Stimulated activated CD4-positive, alpha-beta T cell treated with anti-CD3 and anti-CD28 coated beads, Interleukin-12 subunit alpha, Interleukin-12 subunit beta, amount 100 ng/mL, for 48 hours (primary cell): ENCODE measurements at places on chromosomes 6 and 20.
A peak's percentile ranks its signal among the peaks of the same experiment; 100 is the strongest.

- DNase-seq: no peak
Measured at GRCh38 chr6:163166507-163166906, 248.0 kb upstream of the QKI start.

DNA sequence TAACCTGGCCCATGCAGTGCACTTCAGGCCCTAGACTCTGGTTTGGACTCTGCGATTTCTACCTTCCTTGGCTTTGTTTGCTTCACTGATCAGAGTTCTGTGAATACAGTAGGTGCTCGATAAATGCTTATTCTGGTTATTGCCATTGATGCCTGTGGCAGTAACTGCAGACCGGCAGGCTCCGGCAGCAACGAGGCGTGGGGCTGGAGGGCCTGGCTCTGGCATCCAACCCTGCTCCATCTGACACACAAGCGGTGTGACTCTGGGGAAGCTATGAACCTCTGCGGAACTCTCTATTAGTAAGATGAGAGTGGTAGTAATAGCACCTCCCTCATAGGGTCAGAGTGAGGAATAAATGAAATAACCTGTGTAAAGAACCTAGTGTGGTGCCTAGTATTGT lies 66.1 kb downstream of the PLG start:
- no peak for DNase-seq

DNA sequence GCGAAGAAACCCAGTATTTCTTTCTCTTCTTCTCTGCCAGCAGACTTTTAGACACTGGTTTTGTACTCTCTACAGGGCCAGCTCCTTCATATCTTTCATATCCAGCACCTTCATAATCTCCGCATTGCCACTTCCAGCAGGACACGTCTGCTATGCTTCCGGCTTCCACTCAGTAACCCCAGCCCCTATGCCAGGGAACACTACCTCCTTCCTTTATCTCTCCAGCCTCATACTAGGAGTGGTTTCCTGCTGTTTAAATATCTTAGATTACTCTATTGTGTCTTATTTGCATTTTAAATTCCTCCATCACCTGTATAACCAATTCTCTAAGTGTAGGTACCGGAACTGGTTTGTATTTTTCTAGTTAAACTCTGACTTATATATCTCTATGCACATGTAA lies 667.8 kb upstream of the ID4 start:
- no peak for DNase-seq

- no peak for DNase-seq
Measured at GRCh38 chr6:113122060-113122459, 735.1 kb upstream of the MARCKS start.

DNA sequence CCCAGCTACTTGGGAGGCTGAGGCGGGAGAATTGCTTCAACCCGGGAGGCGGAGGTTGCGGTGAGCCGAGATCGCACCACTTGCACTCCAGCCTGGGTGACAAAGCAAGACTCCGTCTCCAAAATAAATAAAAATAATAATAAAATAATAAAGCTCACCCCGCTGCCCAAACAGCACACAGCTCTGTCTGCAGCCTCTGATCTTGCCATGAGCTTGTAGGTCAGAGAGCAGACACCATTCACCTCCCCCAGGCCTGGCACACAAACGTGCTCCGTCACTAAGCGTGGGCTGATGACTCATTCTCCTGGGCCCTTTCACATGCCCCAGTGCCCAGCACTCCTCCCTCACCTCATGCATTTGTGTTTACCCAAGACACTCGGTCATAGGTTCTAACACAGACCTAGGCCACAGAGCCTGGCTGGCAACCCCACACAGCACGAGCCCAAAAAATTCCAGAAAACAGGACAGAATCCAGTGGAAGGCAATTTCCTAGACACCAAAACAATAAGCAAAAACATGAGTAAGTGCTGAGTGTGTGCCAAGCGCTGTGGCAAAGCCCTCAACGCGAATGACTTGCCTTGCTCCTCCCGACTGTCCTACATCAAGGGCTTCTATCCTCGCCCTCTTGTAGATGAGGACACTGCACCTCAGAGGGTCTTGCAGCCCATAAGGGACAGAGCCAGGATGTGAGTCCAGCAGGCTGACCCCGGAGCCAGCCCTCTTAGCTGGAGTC lies 18.0 kb downstream of the ATP9A start:
- DNase-seq: peak; percentile 8

GRCh38 chr20:48832405-48832730 lies 4.6 kb upstream of the PREX1 start:
- no peak for DNase-seq

GRCh38 chr6:42225419-42225818 lies 7.8 kb upstream of the MRPS10 start:
- DNase-seq: no peak

DNA sequence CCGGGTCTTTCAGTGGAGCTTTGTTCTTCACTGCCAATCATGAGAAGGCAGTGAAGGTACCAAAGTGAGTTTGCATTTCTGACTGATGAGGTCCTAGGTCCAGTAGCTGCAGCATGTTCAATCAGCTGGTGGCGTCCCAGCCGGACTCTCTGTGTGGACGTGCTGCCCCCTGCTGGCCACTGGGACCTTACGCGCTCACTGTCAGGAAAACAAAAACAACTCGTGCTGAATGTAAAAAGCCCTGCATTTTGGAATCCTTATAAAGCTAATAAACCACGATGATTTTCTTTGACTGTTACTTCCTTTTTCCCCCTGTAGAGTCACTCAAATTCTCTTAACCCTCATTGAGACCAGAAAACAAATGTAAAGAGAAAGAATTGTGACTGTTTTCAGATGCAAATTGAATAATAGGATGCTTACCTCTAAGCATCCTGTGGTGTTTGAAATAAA lies 4.9 kb upstream of the CD24 start:
- DNase-seq: peak; percentile 76

GRCh38 chr6:74087899-74088298 lies 391.9 kb downstream of the CD109 start:
- DNase-seq: no peak

GRCh38 chr6:5379647-5380242 lies 118.4 kb downstream of the FARS2 start:
- peak; percentile 5 for DNase-seq

GRCh38 chr20:32731882-32732266 lies 11.4 kb downstream of the COMMD7 start:
- DNase-seq: no peak

DNA sequence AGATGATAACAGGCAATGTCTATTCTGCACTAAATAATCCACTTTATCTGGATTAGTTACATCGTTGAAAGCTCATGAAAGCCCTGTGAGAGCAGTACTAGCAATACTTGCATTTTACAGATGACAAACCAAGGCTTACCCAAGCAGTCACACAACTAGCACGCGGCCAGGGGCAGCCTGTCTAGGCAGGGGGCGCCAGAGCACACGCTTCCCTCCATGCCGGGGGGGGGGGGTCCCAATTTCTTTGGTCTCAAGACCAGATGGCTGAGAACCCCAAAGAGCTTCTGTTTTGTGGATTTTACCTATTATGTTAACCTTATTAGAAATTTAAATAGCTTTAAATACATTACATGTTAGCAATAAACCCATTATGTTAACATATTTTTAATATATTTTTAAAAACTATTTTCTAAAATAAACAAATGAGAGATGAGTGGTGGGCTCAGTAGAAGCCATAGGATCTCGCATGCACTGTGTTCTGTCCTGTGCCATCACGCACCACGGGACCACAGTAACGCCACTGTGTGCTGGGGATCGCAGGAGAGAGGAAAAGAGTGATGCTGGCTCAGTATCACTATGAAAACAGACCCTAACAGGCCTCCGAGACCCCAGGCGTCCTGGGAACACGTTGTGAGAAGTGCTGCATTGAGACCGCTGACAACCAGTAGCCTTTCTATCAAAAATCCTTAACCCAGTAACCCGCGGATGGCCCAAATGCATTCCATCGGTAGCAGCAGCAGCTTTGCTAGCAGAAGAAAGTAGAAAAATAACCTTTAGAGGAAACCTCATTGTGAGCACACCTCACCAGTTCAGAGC lies 5.3 kb upstream of the PRR18 start:
- no peak for DNase-seq

DNA sequence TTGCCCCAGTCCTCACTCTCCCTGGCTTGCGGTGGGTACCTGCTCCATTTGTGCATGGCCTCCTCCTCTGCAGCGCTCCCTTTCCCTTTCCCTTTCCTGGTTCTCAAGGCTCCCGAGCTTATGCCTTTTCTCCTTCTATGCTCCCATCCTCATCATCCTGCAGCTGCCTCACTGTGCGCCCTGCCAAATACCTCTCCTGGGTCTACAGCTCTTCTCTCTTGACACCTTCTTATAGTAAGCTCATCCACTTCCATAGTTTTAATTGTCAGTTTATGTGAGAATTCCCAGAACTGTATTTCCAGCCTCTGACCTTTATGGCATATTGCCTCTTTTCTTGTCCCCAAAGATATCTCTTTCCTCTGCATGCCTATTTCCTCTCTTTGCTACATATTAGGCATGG lies 5.9 kb downstream of the ADGRF5 start:
- no peak for DNase-seq

DNA sequence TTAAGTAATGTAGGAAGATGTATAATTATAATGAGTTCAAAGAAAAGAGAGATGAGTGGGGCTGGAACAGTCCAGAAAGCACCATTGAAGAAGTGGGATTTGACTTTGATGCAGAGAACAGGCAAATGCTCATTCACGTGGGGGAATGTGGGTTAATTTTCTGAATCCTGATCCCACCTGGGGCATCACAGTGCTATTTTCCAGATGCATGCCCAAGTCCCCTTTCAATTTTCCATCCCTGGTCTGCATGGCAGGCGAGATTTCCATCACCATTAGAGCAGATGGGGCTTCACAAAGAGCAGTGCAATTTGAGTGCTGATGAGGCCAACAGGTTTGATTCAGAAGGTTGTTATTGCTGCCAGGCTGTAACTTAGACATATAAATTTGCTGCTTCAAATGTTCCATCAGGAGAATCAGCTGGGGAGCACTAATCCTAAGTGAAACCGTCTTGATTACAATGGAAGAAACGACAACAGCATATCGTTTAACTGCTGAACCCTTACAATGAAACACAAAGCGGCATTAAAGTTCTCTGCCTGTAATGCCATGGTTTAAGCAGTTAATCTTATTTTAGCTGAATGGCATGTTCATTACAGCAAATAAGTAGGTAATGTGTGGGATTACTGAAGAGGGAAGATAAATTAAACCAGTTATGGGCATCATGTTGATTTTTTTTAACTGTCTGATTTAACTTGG lies 45.2 kb downstream of the OSTM1 start:
- DNase-seq: no peak

GRCh38 chr20:42024653-42025052 lies 406.5 kb upstream of the CHD6 start:
- DNase-seq: no peak

GRCh38 chr6:79512014-79512413 lies 25.2 kb downstream of the LCA5 start:
- DNase-seq: no peak

GRCh38 chr6:36099869-36100483 lies 30.3 kb upstream of the MAPK13 start:
- no peak for DNase-seq

- no peak for DNase-seq
Measured at GRCh38 chr6:170063431-170063830, 227.4 kb downstream of the DLL1 start.

- DNase-seq: no peak
Measured at GRCh38 chr20:416950-417800, 9.1 kb downstream of the RBCK1 start.

DNA sequence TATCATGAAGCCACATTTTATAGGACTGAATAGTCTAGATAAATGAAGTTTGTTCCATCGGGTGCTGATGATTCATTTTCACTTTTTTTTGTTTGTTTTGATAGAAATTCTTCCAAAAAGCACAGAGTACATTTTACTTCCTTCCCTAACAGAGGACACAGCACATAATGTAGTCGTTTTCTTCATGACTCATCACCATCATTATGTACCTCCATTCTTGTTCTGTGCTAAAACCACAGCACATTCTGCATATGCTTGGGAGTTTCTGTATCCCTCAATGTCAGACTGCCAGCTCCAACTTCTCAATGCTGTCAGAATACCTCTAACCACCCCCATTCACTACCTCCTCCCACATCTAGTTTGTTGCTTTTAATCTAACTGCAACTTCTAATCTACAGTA lies 1004.9 kb upstream of the ADGRB3 start:
- DNase-seq: no peak

DNA sequence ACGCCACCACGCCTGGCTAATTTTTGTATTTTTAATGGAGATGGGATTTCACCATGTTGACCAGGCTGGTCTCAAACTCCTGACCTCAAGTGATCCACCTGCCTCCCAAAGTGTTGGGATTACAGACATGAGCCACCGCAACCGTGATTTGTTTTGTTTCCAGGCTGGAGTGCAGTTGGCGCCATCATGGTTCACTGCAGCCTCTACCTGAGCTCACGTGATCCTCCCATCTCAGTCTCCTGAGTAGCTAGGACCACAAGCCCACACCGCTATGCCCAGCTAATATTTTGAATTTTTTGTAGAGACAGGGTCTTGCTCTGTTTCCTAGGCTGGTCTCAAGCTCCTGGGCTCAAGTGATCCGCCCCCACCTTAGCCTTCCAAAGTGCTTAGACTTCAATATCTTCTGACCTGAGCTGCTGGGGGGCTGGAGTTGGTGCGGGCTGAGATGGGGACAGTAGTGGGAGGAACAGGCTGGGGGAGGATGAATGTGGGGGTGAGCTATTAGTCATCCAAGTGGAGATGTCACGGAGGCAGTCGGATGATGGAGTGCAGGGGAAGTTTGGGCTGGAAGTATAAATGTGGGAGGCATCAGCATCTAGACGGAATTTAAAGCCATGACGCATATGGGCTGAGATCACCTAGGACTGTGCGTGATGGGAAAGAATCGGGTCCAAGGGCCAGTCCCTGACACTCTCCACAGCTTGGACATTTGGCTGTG lies 23.1 kb upstream of the ZMYND8 start:
- no peak for DNase-seq

DNA sequence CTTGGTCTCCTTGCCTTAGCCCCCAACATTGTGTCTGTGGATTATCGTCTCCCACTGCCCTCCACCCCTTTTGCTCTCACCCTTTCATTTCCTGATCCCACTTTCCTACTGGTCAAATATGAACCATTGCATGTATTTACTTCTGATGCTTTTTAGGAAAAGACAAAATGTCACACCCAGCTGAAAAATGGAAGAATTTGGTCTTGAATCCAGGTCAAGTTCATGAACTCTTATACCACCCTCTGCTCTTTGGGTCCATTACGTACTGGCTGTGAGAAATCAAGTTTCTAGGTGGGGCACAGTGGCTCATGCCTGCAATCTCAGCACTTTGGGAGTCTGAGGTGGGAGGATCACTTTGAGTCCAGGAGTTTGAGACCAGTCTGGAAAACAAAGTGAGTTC lies 15.8 kb upstream of the KIF3B start:
- DNase-seq: no peak

DNA sequence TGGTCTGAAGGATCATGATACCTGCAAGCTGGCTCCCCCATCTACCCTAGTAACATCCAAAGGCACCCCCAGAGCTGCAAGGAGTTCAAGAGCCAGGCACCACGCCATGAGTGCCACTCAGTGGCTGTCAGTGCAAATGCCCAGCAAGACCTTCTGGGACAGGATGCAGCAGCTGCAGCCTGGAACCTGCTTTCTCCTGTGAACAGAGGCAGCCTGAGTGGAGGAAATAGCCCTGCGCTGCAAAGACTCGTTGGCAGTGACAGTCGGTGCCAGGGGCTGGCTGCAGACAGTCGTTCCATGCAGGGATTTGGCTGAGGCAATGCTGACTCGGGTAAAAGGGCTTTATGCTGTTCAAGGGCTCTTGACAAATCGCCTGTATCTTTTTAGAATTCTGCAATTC lies 15.7 kb upstream of the SSTR4 start:
- no peak for DNase-seq

GRCh38 chr20:19658137-19658536 lies 99.9 kb upstream of the RIN2 start:
- DNase-seq: no peak

- DNase-seq: no peak
Measured at GRCh38 chr6:160634706-160635105, 29.4 kb downstream of the LPA start.
